ENCODE measurements at places on chromosomes 6 and 20.

- peak; percentile 48 for DNase-seq
These were observed 7.8 kb downstream of the ADA start for GRCh38 chr20:44643596-44644229.

GRCh38 chr6:158272324-158272723, 39.9 kb upstream of the TULP4 start:
- no peak for DNase-seq

DNA sequence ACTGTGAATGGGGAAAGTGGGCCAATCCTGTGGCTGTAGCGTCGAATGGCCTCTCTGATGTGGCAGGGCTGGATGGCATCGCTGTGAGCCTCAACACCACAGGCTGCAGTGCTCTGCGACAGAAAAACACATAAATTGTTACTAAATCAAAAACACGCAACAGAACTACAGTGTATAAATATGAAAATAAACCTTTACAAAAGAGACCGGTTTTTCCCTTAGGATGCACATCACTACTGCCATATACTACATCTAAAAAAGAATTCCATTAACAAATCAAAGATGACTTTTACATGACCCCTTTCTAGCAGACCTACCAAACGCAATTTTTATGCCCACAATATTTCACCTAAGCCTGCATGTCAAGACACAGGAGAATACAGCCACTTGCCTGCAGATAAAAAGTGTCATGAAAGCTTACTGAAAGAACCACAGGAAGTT, 395.5 kb upstream of the RUNX2 start:
- DNase-seq: no peak

DNA sequence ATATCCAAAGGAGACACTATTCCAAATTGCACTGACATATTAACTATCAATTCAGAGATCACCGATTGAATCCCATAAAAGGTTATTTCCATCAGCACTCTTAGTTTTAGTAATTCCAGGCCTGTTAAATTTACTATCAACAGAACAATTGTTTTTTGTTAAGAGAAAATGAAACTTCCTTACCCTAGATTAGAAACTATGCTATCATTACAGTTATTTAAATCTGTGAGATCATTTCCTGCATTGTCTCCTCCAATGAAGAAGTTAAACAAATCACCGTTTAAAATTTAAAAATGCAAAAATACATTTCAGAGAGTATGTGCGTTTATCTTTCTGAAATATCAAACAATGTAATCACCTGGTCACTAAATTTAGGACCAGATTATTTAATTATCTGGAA, 57.5 kb downstream of the HIVEP2 start:
- DNase-seq: no peak

- DNase-seq: no peak
These were observed at the start of gene SFTA2 for GRCh38 chr6:30931969-30932645. Gene SFTA2 (minus strand): TSS chr6:30932170. CDS start chr6:30932096, 74 bp downstream.

- no peak for DNase-seq
These were observed 88.6 kb upstream of the E2F3 start for GRCh38 chr6:20313051-20313450.

GRCh38 chr6:26329763-26330511, 35.1 kb upstream of the BTN3A2 start:
- DNase-seq: peak; percentile 29

- DNase-seq: no peak
These were observed 29.4 kb downstream of the ABHD12 start for GRCh38 chr20:25361287-25361683.

DNA sequence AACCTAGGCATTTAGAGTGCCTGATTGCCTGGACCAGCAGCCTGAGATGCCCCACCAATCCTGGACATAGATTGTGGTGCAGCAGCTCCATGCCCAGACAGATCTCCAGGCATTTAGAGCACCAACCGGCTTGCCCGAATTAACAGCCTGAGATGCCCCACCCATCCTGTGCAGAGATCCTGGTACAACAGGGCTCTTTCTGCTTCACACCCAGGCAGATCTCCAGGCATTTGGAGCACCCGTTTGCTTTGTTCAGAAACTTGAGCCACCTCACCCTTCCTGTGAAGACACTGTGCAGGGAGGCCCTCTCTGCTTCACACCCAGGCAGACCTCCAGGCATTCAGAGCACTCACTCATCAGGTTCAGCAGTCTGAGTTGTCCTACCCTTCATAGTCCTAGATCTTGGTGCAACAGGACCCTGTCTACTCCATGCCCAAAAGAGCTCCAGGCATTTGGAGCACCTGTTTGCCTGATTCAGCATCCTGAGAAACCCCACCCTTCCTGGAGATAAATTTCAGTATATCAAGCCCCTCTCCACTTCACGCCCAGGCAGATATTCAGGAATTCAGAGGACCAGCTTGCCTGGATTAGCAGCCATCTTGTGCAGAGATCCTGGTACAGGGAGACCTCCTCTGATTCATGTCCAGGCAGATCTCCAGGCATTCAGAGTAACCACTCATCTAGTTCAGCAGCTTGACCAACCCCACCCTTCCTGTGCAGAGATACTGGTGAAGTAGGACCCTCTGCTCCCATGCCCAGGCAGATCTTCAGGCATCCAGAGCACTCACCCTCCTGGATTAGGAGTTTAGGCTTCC, 189.2 kb upstream of the FERMT1 start:
- no peak for DNase-seq

DNA sequence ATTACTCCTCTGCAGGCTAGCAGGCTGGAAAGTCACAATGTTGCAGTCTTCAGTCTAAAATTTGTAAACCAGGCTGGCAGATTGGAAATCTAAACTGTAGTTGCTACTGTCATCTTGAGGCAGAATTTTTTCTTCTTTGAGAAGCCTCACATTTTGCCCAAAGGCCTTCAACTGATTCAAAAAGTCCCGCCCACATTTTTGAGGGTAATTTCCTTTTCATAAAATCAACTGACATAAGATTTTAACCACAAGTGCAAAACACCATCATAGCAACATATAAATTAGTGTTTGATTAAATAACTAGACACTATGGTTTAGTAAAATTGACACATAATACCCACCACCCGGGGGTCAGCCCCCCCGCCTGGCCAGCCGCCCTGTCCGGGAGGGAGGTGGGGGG, 28.4 kb downstream of the HLA-C start:
- DNase-seq: no peak

DNA sequence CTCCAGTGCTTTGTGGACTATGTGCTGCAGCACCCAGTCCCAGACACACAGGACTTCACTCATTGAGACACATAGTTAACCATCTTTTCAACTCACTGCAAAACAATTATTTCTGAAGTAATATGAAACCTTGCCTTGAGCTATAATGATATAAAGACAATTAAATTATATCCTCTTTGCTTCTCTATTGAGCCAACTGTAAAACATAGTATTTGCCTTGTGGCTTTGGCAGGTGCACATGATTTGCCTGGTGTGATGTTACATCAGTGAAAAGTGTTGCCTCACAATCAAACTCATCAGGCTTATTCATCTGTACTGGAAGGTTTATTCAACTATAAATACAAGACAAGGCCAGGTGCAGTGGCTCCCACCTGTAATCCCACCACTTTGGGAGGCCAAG, 80.6 kb downstream of the NCOA7 start:
- no peak for DNase-seq

DNA sequence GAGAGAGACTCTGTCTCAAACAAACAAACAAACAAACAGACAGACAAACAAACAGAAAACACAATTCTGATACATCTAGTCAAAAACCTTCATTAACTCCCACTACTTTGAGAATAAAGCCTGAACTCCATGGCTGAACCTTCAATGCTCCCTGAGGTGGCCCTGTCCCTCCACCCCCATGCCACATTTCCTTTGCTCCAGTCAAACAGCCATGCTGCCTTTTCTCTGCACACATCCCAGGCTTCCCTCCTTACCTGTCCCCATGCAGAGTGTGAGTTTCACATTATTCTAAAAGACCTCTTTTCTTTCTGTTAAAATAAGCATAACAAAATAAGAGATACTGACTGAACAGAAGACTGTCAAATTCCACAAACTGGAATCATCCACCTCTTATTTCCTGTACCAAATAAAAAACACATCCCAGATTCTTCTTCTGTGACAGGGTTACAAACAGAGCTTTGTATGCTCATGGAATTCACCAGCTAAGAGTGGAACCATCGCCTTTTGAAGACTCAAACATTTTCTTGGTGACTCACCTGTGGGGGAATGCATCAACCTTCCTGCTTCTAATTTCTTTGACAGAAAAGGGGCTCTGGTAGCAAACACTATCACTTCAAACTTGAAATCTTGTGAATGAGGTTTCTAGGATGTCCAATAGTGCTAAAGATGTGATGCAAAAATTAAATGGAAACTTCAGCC, 71.0 kb upstream of the SLC22A16 start:
- no peak for DNase-seq

GRCh38 chr6:42099340-42100028, 42.9 kb downstream of the C6orf132 start:
- no peak for DNase-seq

- no peak for DNase-seq
These were observed 10.1 kb downstream of the IL17F start for GRCh38 chr6:52233975-52234823.

GRCh38 chr20:1648101-1648500, 9.5 kb downstream of the SIRPG start:
- DNase-seq: no peak

- peak; percentile 51 for DNase-seq
These were observed 132.8 kb downstream of the CDK19 start for GRCh38 chr6:110682460-110682853.

GRCh38 chr20:20085071-20085470, 32.7 kb downstream of the CFAP61 start:
- no peak for DNase-seq

GRCh38 chr6:139981768-139982181, 607.3 kb upstream of the CITED2 start:
- no peak for DNase-seq

DNA sequence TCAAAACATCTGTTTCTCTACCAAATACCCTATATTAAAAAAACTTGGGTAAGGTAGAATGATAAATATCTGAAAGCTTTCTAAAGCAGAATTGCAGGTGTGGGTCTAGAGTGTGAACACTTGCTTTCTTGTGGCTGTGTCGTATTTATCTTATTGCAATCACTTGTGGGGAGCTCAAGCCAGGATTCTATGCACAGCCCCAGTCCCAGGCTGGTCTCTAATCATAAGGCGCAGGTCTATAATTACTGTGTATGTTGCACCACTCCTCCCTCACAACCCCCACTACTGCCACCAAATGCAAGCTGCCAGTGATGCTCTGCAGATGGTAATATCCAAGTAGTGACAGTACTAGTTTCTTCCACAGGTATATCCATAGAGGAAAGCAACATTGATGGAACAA, 2.2 kb upstream of the E2F3 start:
- DNase-seq: no peak

DNA sequence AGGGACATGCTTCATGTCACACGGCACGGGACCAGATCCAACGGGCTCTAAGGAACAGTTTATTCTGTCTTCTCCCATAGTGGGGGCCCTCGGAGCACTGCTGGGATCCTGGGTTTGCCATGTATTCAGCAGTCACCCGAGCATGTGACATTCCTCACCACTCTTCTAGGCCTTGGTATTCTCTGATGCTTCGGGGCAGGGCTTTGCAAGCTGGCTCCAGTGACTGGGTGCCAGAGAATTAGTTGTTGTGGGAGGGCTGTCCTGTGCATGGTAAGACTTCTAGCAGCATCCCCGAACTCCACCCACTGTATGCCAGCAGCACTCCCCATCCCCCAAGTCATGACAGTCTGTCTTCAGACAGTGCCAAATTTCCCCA, 5.4 kb downstream of the CCN5 start:
- no peak for DNase-seq

DNA sequence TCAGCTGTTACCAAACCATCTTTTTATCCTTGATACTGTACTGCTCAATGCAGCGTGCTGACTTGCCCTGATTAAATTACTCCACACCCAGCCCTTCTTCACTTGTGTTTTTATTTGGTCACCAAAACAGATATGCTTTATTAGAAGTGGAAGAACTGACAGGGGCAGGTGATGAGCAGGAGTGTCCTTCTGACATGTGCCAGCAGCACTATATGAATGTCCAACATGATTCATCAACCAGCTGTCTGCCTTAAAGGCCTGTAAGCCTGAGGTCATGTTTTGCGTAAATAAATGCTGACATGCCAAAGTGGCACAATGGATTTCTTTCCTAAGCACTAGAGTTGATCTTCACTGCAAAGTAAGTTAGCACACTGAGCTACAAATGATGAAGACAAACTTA, 15.4 kb downstream of the POPDC3 start:
- no peak for DNase-seq

DNA sequence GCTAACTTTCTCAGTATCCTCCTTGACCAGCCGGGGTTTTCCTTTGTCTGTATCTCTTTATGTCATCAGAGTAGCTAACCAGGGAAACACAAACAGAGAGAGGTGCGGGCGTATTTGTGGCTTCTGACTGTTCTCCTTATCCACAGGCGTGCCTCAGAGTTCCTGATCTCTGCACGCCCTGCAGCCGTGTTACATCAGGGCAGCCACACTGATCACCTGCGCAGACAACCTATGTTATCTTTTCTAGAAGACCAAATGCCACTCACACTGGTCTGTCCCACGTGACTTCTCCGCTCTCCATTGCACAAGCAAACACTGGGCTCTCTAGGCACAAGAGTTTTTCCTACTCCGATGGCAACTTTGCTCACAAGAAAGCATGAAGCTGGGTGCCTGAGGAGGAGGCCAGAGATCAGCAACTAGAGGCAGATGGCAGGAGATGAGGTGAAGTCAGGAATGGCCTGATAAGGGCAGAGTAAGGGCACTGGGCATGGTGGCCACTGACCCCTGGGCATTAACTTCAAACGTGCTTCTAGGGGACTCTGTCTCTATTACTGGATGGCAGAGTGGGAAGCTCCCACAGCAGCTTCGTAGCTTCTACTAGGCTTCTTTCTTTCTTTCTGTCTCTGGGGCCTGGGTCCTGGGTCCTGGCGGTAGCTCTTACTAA, 4.5 kb downstream of the PDE10A start:
- no peak for DNase-seq

DNA sequence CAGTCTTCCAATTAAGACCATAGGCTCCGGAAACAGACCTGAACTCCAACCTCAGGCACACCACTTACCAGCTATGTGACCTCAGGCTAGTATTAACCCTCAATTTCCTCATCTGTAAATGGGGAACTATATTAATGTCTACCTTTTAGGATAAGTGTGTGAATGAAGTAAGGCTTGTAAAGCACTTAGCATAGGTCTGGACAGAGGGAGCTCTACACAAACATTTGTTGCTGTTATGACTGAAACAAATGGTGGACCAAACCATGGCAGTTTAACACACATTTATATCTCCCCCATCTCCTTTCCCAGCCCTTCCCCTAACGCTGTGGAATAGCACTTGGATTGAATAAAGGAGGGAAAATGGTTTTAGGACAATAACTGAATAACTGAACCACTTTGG, 48.7 kb downstream of the TSHZ2 start:
- DNase-seq: no peak

- DNase-seq: no peak
These were observed 15.7 kb downstream of the ABRACL start for GRCh38 chr6:139044250-139044649.

- no peak for DNase-seq
These were observed 7.8 kb upstream of the KHDC1L start for GRCh38 chr6:73233048-73233447.

DNA sequence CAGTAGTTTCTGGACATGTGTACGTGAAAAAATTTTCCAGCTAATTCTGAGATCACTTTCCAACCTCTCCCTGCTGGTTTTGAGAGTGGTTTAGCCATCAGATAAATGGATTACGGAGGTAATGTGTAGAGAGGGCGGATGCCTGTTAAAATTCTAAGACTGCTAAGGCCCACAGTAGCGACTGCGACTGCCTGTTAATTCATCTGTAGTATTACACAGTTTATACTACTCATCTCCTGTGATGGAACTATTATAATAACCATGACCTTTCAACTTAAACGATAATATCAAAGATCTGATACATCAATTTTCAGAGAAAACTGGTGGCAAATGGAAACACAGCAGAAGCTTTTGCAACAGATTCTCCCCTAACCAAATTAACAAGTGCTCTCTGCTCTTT, 102.3 kb downstream of the IRF4 start:
- DNase-seq: no peak
